NCI-H2029 (cell line): ENCODE measurements at places on chromosomes 16 and 17.
A peak's percentile ranks its signal among the peaks of the same experiment; 100 is the strongest.

DNA sequence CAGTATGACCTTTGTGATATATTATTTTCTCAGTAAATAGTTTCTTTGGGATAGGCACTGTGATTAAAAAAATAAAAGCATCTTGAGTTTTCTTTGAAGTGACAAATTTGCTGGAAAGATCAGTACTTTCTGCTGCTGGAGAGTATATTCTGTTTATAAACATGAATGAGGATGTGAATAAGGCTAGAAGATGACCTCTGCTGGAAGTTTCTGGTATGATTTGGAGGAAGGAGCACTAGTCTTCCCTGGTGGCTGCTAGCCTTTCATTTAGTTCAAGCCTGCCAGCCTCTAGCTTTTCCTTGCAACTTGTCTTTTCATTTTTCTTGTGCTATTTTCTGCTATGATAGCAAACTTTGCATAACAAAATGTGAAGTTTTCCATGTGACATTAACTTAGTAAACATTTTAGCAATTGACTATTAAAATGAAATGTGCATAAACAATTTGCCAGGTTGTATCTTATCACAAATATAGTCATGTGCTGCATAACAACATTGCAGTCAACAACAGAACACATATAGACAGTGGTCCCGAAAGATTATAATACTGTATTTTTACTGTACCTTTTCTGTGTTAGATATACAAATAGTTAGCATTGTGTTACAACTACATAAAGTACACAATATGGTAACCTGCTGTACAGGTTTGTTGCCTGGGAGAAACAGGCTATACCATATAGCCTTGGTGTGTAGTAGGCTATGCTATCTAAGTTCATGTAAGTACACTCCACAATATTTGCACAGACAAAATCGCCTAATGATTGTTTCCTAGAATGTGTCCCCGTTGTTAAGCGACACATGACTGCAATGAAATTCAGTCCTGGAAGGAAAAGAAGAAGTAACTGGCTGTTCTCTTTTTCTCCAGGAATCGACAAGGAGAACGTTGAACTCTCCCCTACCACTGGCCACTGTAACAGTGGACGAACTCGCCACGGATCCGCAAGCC is 18.1 kb upstream of the RAB11FIP4 start:
- DNase-seq = peak; percentile 16

DNA sequence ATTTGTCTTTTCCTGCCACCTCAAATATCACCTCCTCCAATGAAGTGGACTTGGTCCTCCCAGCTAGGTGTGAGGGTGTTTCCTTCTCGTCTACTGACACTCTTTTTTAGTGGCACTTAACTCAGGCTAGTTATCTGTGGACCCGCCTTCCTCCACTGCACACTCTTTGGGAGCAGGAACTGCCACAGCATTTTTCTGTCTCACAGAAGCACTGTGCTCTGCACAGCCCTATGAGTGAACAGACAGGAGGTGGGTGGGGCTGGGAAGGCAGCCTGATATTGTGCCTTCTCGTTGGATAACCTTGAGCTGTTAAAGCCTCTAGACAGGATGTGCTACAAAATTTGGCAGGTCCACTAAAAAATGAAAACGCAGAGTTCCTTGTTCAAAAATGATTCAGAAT is 31.9 kb upstream of the HOXB13 start:
- DNase-seq = peak; percentile 24

GRCh38 chr16:80055831-80056230 is 455.3 kb upstream of the MAF start:
- no peak for DNase-seq

- DNase-seq = no peak
These were observed 10.3 kb upstream of the ITGAX start for GRCh38 chr16:31344712-31345111.

GRCh38 chr17:82609655-82610054 is 38.6 kb downstream of the WDR45B start:
- no peak for DNase-seq

- no peak for DNase-seq
These were observed 175.5 kb downstream of the SLC39A11 start for GRCh38 chr17:72916991-72917390.

GRCh38 chr16:17469011-17469740 is 1.6 kb downstream of the XYLT1 start:
- no peak for DNase-seq

- DNase-seq = no peak
These were observed 122.6 kb downstream of the PITPNC1 start for GRCh38 chr17:67499685-67500084.

- DNase-seq = no peak
These were observed 9.2 kb upstream of the PRKCB start for GRCh38 chr16:23826528-23827045.

- DNase-seq = no peak
These were observed 7.9 kb upstream of the MT2A start for GRCh38 chr16:56600398-56600999.

DNA sequence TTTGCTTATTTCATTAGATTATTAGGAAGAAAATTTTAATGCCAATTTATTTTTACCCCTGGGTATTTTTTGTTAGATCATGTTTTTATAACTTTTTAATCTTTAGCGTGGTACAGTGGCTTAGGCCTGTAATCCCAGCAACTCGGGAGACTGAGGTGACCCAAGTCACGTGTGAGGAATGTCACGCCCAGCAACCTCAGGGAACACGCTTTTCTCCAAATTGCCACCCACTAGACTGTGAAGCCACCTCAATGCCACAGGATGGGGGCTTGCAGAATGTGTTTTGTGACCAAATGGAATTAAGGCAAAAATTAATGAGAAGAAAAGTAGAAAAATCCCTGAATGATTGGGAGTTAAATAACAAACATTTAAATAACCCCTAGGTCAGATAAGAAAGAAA is 141.8 kb downstream of the LAT start:
- DNase-seq = no peak

DNA sequence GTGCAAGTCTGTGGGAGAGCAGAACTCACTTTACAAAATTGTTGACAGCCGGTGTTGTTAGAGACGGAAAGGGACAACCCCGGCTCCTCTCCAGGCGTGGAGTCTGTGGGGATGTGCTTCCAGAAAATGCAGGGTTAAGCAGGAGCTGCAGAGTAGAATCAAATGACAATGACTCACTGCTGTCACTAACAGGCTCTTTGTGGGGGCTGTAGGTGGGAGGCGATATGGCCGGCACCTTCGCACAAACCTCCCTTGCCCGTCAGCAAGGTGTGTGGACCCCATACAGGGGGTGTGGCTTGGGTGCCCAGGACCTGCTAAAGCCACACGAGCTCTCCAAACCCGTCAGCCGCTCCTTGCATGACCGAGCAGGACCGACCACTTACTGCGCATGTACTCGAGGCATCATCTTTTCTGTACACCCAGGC is 5.8 kb downstream of the PDK2 start:
- DNase-seq = no peak

DNA sequence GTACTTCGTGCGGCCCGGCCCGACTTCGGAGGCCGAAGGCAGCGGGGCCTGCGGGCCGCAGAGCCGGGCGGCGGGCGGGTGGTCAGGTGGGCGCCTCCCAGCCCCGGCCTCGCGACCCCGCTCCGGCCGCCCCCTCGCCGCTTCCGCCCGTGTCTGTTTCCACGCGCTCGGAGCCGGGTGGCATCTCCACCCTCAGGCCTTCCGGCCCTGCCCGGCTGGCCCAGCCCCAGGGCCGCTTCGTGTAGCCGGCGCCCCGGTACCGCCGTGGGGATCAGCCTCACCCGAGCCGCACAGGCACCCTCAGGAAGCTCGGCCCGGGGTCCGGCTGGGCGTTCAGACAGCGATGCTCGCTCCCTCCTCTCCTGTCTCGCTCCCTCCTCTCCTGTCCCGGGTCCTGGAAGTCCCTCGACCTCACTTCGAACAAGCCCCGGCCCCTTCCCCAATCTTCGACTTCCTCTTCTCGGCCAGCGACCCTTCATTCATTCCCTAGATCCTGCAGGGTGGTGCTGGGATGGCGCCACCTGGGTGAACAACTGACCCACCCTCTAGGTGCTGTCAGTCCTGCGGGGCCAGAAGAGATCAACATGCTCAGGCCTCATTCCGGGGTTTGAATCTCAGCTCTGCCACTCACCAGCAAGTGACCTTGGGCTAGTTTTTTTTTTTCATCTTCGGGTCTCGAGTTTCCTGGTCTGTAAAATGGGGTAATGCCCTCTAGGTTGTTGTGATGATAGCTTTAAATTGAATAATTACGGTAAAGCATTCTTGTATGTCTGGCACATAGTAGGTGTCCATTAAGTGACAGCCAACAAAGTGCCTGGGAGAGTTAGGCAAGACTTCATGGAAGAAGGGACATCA is 610 bp downstream of the VPS4A start:
- DNase-seq = no peak

- no peak for DNase-seq
These were observed 63.3 kb downstream of the TMEM235 start for GRCh38 chr17:78294776-78295175.

DNA sequence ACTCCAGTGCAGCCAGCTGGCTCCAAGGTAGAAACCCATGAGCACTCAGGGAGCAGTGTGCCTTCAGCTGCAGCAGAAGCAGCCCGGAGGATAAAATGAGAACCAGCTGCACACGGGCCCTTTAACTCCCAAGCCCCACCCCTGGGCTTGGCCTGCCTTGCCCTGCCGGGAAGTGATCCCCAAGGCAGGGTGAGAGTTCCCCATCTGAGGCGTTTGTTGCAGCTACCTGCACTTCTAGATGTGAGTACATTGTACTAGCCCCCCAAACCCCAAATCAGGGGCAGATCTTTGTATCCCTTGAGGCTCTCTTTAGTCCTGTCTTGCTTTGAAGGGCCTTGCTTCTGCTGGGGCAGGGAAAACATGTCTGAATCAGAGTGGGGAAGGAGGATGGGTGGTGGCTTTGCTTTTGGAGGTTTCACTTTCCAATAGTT is at the start of gene MVP:
Gene MVP, plus strand, starts transcription at position 192 of the 431 bp plus-strand sequence. CDS start 10,088 bp downstream, outside the sequence.
- DNase-seq = peak; percentile 19

- no peak for DNase-seq
These were observed 6.9 kb downstream of the CHD9 start for GRCh38 chr16:53061701-53062159.

DNA sequence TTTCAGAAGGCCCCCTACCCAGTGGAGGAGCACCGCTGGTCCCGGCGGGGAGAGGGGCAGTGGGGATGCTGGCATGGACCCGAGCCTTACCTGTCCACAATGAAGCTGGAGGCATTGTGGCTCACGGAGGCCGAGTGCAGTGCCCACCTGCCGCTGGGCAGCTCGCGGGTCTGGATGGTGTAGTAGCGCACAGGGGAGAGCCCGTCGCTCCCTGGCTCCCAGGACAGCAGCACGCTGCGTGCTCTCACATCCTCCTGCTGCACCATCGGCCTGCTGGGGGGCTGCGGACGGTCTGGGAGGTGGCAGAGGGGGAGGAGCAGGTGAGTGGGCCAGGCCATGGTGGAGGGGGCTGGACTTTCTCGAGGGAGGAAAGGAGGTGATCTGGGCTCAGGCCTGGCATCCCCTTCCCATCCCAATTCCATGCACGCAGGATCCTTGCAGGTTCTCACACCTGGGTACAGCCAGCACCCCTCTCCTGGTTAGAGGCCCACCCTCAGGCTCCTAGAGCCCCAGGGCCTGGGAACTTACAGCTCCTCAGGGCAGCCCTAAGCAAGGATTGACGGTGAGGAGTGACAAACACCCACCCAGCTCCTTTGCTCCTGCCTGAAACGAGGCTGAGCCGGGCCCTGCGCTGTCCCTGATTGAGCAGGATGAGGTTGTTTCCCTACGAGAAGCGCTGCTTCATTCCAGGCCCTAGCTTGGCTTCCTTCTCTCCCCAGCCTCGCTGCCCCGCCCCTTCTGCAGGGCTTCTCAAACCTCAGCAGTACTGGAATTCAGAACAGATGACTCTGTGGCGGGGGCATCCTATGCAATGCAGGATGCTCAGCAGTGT is 76.2 kb upstream of the CDC42EP4 start:
- no peak for DNase-seq

GRCh38 chr16:72236866-72237265 is 64.9 kb upstream of the PMFBP1 start:
- no peak for DNase-seq

DNA sequence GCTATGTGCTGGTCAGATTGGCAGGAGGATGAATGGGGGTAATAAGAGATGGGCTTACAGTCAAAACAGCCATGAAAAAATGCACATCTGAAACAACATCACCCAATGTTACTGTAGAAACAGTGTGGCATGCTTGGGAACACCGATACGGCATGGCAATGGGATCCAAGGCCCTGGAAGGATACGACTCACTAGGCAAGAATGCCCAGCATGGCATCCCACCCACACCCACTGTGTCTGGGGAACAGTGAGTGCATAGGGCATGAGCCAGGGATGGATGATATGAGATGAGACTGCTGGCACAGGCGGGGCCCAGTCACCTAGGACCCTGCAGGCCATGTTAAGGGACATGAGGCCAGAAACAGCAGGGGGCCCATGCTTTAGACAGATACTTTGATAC is 11.5 kb downstream of the TRIM25 start:
- no peak for DNase-seq

- DNase-seq = no peak
These were observed 20.3 kb downstream of the TNS4 start for GRCh38 chr17:40481106-40481505.

- DNase-seq = no peak
These were observed at the start of gene SOX15 for GRCh38 chr17:7589891-7590691. SOX15 (minus strand) TSS chr17:7590094; CDS start chr17:7589676, 418 bp downstream.

DNA sequence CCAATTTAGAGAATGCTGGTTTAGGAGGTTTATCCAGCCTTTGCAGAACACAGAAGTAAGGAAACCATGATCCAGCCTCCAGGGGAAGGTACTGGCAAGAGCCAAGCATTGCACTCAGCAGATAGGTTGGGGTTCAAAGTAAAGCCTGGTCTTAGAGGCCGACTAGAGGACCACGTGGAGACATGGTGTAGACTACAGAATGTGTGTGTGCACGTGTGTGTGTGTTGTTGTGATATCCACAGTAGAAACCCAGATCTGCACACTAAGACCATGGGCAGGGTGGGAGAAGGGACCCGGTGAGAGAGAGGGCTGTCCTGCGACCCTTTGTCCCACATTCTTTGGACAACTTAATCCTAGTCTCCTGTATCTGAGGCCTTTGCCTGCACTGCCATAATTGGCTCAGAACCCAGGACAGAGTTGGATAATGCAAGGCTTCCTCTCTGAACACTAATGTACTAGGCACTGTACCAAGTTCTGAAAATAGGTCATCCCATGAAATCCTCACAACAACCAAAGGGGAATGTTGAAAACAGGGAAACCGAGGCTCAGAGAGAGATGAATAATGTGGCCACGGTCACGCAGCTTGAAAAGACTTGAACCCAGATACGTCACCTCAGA is 325.1 kb upstream of the HSBP1 start:
- DNase-seq = no peak

DNA sequence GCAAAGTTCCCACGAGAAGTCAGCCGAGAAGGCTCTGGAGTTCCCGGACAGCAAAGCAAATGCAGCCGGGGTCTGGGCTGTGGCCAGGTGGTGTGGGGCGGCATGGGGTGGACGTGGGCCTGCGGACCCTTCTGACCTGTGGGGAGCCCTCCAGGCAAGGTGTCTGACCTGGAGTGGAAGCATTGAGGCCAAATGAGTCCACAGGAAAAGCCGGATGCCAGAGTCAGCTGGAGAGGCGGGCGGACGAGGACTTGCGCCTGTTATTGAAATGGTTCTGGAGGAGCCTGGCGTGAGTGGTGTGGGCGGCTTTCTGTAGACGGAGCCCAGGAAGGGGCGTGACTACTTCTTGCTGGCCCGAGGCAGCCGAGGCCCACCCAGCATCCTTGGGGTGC is 50.5 kb upstream of the ZNF750 start:
- no peak for DNase-seq
